ENCODE measurements at places on chromosomes 6 and 20.

DNA sequence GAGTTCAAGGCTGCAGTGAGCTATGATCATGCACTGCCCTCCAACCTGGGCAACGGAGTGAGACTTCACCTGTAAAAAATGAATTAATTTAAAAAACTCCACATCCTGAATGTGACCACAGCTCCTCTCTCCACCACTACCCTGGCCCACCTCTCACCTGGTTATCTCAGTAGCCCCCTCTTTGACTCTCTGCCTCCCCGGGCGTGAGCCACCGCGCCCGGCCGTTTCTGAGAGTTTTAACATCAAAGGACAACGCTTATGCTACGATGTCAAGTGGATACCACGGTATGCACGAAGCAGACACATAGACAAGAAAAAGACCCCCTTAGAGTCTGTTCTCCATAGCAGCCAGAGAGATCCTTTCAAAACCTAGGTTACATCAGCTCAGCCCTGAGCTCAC lies 48.7 kb downstream of the FGD2 start:
- DNase-seq = no peak

DNA sequence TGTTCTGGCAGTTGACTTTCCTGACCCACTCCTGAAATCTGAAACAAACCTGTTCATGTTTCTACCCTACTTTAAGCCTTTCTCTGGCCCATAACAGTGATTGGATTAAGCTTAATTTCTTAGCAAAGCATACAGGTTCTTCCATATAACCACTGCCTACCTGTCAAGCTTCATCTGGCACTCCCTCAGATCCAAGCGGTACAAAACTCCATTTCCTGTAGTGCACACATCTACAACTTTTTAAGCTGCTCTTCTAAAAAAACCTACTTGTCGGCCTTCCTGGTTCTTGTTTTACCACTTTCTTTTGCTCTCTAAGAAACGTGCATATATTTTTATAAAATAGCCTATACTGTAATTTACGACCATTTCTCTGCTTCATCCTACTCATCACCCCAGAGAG lies 916 bp upstream of the PPP1R11 start:
- no peak for DNase-seq

DNA sequence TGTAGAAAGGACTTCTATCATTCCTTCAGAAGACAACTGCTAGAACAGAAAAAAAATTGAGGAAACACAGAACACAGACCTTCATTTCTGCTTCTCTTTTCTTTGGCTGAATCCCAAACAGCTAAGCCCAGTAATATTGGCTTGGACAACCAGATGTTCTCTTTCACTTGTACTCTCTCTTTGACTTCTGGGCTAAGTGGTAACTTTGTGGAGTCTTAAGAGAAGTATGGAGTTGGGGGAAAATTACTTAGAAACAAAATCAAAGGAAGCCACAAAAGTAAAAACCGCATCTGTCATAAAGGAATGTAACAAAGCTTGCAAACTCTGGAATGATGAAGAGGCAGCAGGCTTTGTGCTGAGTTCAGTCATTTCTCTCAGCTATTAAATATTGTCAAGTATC lies 587.5 kb downstream of the CBLN4 start:
- no peak for DNase-seq

- peak; percentile 11 for DNase-seq
Observed at GRCh38 chr6:124535746-124536145, 426.5 kb upstream of the RNF217 start.

DNA sequence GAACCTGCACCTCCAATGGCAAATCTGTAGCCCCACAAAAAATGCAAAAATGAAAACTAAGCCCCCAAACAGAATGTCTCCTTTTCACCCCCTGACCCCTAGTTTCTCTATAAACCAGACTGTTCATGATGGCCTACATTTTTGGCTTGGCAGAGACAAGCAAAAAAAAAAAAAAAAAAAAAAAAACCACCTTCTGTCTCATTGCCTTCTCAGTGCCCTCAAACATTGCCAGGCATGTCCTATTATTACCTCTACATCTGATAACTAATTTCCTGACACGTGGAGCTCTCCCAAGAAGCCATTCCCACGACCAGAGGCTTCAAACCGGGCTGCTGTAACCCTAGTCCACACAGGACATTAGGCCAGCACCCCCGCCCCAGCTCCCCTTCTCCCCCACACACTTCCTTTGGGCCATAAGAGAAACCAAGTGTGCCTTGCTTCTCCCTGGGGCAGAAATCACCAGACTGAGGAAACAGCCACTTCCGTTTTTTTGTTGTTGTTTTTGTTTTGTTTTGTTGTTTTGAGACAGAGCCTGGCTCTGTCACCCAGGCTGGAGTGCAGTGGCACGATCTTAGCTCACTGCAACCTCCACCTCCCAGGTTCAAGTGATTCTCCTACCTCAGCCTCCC lies 65.4 kb downstream of the GPR6 start:
- no peak for DNase-seq

GRCh38 chr6:161422710-161423680 lies 149.1 kb upstream of the AGPAT4 start:
- no peak for DNase-seq

DNA sequence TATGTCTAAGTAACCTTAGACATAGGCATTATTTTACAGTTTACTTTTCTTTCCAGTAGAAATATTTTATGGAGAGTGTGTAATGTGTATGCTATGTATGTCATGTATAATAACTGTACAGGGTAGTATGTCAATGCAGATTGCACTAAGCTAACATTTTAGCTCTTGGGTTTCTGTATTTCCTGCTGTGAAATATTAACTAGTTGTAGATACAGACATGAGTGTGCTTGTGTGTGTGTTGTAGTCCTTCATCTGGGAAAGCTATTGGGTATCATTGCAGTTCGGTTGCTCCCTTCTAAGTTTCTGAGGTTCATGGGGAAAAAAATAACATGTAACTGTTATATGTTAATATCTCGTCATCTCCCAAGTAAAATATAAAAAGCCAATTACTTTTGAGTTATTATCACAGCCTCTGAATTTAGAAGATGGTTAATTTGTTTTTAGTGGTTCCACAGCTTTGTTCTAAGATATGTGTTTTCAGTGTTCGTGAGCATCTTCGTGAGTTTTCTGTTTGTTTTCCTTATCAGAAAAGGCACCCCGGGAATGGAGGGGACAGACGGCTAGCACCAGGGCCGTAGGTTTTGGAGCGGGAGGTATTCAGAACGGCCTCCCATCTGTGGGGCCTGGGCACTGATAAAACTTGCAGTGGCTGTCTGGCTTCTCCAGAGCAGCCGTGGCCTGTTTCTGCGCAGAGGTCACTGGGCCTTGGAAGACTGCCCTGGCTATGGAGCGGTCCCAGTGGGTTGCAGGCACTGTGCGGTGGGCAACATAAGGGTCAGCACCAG lies 215.0 kb downstream of the ARID1B start:
- DNase-seq = no peak

DNA sequence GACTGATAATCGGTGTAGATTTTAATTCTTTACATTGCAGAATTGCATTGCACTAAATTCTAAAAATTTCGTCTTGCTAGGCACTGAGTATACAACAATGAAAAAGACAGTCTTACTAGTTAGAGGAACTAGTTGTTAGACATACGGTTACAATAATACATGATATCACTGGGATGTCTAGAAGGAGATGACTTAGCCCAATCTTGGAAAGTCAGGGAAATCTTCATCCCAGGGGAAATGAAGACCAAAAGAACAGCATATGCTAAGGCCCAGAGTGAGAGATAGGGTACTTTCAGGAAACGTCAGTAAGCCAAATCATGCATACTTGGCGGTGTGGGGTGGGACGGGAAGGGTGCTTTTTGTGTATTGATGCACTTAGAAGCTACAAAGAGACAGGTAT lies 901 bp downstream of the CEP57L1 start:
- DNase-seq = no peak

- no peak for DNase-seq
Observed at GRCh38 chr20:10508060-10508459, 73.0 kb downstream of the SLX4IP start.
